T-helper 22 cell (primary cell): ENCODE measurements at places on chromosomes 5 and 9.

DNA sequence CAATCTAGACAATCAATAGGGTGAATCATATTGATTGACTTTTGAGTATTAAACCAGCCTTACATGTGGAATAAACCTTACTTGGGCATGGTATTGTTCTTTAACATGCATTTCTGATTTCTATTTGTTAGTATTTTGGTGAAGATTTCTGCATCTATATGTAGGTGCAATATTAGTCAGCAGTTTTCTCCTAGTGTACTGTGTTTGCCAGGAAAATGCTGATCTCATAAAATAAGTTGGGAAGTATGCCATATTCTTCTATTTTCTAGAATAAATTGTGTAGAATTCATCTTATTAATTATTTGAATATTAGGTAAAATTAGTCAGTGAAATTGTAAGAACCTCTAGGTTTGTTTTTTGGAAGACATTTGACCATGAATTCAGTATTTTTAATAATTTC is 38.4 kb downstream of the ANXA2R start:
- DNase-seq, result no peak

- DNase-seq, result peak; percentile 9
Measured at GRCh38 chr9:306907-307306, 92.2 kb downstream of the DOCK8 start.

DNA sequence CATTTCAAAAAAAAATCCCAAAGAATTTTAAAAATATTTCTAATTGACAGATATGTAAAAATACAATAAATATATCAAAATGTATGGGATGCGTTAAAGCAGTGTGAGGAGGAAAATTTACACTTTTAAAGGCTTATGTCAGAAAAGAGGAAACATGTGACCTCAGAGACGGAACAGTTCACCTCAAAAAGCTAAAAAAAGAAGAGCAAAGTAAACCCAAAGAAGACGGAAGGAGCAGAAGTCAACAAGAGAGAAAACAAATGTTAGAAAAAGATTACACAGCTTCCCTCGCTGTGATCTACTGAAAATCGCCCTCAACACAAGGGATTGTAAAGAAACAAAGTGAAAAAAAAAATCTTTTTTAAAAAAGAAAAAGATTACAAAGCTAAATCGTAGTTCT is 186.9 kb downstream of the AUH start:
- no peak for DNase-seq

DNA sequence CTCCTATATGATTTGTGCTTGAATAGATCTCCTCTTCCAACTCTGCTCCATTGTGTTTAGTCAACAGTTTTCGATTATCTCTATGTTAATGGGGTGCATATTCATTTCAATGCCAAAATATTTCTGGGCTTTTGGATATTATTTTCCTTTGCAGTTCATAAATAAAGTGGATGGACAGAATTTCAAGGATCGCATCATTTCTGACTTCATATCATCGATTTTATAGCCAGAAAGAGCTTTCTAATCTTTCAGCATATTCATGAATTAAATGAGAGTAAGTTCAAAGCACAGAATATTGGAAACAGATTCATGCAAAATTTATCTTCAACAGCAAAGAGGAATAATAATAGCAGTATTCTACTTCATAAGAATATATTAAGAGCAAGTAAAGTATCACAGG is 60.0 kb upstream of the MINAR2 start:
- no peak for DNase-seq

- no peak for DNase-seq
Measured at GRCh38 chr5:27962198-27962597, 923.8 kb upstream of the CDH9 start.
